ENCODE measurements at places on chromosomes 4 and X. TPM values are rescaled to one million over a fixed set of nuclear protein-coding genes. Genes with fewer than 3 reads are reported as not detected.

GRCh38 chr4:163660636-163661035, 166.1 kb downstream of the TMA16 start:
- no peak for DNase-seq

DNA sequence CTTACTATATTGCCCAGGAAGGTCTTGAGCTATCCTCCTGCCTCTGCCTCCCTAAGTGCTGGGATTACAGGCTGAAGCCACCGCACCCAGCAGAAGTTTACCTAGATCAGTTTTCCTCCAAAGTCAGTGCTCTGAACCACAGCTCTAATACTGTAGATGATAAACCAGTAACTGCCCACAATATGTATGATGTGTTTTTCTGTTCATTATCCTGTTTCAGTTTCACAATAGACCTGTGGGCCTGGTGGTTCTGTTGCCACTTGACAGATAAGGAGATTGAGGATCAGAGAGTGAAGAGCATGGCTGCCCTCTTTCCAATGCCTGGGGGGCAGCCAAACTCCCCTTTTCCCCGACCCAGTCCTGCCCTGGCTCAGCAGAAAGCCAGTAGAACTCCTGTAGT, 87.0 kb downstream of the EFNB1 start:
- DNase-seq = no peak

GRCh38 chrX:125289209-125289608, 30.5 kb upstream of the TEX13C start:
- DNase-seq = no peak

USO1 gene
- 74.3 TPM for total RNA-seq

DNA sequence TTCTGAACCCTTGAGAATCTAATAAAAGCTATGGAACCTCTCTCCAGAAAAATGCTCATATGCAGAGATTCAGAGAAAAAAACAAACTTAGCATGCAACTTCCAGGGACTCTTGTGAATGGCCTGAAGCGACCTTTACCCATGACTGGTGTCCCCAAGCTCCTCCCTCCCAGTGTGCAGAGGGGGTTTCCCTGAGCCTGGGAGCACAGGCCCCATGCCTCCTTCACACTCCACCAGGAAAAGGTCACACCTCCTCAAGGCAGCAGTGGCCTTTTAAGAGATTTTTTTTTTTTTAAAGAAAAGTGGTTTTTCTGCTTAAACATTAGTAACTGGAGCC, 13.3 kb upstream of the UBA6 start:
- DNase-seq = no peak

Data from ovary (tissue), 10 donors.